Natural killer cell treated with Interleukin-12 subunit alpha and Interleukin-12 subunit beta and Interleukin-15 and Interleukin-18, amount 100 ng/mL, for 72 hours (primary cell): ENCODE measurements at places on chromosomes 2 and 18. TPM values are rescaled to one million over a fixed set of nuclear protein-coding genes. Genes with fewer than 3 reads are reported as not detected.

The DSG2 gene
- total RNA-seq = not detected

GRCh38 chr18:34807106-34807796, 97.2 kb downstream of the DTNA start:
- H3K27ac ChIP-seq = no peak overlapping the region
- DNase-seq = no peak
- H3K4me3 ChIP-seq = no peak overlapping the region
- peaks cover 22% of the 10 kb centered on the region for H3K4me1 ChIP-seq
- H3K36me3 ChIP-seq = no peaks in the 10 kb centered on the region

DNA sequence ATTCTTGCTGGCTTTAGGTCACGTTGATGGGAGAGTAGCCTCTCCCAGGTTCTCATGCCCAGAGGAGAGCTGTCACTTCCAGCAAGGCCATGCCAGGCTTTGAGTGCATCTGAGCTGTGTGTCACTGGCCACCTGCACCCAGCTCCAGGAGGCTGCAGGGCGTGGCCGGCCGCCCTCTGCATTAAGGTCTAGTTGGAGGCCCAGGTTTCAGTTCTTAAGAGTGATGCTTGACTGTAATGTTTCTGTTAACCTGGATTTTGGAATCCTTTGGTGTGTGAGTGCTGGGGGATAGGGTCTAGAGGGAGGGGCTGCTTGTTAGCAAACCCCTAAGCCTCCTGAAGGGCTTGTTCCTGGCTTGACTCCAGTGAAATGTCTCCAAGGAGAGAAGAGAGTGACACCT, 140.1 kb downstream of the ACOXL start:
- H3K27me3 ChIP-seq = no peaks in the 10 kb centered on the region
- no peaks in the 10 kb centered on the region for H3K36me3 ChIP-seq
- peak overlapping the region; percentile 80 for H3K27ac ChIP-seq

- no peak for DNase-seq
- peaks cover 12% of the 10 kb centered on the region for H3K4me1 ChIP-seq
- H3K27ac ChIP-seq = no peak overlapping the region
- no peak overlapping the region for H3K4me3 ChIP-seq
- peaks cover 14% of the 10 kb centered on the region for H3K36me3 ChIP-seq
These were observed 14.3 kb downstream of the GFPT1 start for GRCh38 chr2:69372767-69373166.

DNA sequence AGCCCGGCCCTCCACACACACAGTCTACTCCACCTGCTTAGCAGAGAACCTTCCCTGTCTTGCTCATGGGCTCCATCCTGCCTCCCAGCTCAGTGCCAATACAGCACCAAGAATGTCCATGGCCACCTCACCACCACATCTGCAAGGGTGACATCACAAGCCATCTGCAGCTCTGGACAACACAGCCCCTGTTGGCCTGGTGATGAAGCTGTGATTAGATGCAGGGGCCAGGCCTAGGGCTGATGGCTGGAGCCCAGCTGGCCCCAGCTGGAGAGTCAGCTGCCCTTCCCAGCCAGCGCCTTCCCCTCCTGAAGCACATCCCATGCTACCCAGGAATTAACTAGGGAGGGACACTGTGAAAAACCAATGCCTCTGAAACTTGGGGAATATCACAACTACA, 91.1 kb downstream of the TTC32 start:
- peaks cover 2% of the 10 kb centered on the region for H3K27me3 ChIP-seq
- no peaks in the 10 kb centered on the region for H3K36me3 ChIP-seq

GRCh38 chr2:60234274-60234986, 319.0 kb downstream of the BCL11A start:
- H3K4me3 ChIP-seq = no peak overlapping the region
- no peak overlapping the region for H3K27ac ChIP-seq
- no peaks in the 10 kb centered on the region for H3K4me1 ChIP-seq
- H3K36me3 ChIP-seq = peaks cover 10% of the 10 kb centered on the region
- no peak for DNase-seq

DNA sequence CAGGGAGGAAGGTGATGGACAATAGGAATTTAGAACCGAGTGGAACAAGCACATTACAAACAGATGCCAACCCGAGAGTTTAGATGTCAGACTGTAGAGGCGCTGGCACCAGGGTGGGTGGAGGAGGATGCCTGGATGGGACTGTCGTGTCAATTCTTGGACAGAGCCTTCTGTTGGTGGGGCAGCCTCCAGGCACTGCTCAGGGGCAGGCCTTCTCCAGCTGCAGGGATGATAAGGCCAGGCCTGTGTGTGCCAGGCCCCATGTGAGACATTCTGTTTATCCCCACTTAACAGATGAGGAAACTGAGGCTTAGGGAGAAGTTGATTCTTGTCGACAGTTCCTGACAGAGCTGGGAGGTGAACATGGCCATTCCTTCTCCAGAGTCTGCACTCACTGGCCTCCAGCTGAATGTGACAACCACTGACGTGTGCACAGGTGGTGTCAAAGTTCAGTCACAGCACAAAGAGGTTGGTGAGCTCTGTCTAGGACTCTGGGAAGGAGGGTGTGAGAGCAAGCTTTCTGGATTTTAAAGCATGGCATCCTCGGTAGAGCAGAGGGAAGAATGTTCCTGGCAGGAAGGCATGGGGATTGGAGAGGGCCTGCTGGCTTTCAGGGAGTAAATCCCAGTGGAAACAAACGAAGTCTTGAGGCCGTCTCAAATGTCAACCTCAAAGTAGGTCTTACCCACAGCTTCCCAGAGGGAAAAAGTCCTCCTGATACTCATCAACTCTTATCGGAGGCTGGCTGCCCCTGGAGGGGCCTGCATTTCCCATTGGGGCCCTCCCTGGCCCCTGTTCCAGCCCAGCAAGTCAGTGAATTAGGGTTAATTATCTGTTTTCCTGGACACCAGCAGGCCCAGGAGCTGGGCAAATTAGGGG, 52.4 kb downstream of the GLI2 start:
- H3K4me1 ChIP-seq = no peaks in the 10 kb centered on the region
- H3K27me3 ChIP-seq = no peaks in the 10 kb centered on the region
- DNase-seq = no peak
- no peaks in the 10 kb centered on the region for H3K36me3 ChIP-seq

DNA sequence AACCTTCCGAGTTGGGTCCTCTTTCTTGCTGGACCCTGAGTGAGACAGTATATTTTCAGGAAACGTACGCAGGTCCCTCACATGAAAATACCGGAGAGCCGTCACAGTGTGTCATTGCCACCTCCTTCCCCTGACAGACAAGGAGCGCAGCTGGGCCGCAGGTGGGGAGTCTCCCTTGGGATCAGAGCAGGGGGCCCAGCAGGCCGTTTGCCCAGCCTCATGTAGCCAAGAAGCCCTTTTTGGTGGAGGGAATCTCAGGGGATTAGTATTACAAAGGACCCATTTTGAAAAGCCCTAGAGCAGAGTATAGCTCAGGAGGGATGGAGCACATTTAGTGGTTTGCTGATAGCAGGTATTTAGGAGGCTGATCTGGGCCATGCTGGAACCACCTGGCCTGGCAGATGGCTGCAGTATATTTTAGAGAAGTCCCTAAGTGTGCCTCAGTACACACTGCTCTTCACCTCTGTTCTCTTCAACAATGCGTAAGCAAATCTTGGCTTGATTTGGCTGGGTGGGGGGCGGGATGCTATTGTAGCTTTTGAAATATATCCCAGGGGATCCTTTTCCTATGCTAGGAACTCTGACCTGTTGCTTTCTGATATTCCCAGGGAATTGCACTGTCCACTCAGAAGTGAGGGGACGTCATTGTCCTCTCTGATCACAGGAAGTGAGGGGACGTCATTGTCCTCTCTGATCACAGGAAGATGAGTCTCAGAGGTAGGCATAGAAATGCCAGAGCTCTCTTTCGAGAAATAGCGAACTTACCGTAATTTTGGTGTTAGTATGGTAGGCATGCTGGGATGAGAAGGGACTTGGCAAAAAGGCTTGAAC, 171.9 kb downstream of the HRH4 start:
- H3K27ac ChIP-seq = no peak overlapping the region
- no peak for DNase-seq
- H3K4me3 ChIP-seq = no peak overlapping the region
- peaks cover 29% of the 10 kb centered on the region for H3K27me3 ChIP-seq

The NT5C1B gene
- not detected for total RNA-seq

- DNase-seq = no peak
- peak overlapping the region; percentile 11 for H3K27ac ChIP-seq
- H3K4me1 ChIP-seq = peaks cover 37% of the 10 kb centered on the region
- no peaks in the 10 kb centered on the region for H3K27me3 ChIP-seq
- H3K36me3 ChIP-seq = peaks cover 4% of the 10 kb centered on the region
These were observed 18.9 kb upstream of the STAT4 start for GRCh38 chr2:191169456-191170300.

DNA sequence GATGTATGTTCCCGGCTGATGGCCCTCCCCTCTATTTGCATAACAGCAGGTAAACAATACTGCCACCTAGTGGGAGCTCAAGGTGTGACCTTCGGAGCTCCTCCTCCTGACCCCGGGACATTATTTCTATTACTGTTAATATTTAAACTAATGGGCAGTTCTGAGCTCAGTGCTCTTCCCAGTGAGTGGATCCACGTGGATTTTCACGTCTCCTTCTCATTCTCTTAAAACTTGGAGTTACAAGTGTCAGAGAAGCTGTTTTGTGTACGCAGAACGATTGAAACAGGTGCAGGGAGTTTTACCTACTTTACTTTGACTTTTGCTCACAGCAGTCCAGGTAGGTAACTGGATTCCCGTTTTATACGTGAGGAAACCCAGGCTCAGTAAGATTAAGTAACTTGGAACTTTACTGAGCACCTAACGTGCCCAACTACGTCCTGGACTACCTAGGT, 127.3 kb downstream of the PRKCE start:
- H3K4me3 ChIP-seq = no peak overlapping the region
- DNase-seq = peak; percentile 68
- peaks cover 7% of the 10 kb centered on the region for H3K4me1 ChIP-seq

The MAP3K19 gene
- total RNA-seq = not detected
